ENCODE measurements at places on chromosomes 2 and 18. TPM values are rescaled to one million over a fixed set of nuclear protein-coding genes. Genes with fewer than 3 reads are reported as not detected.

Gene GALNT3
- 14.9 TPM for polyA plus RNA-seq

Gene ARHGEF33
- polyA plus RNA-seq = 2.4 TPM

Gene STPG4
- not detected for polyA plus RNA-seq

Gene WDR35
- 4.5 TPM for polyA plus RNA-seq

Gene HTRA2
- 21.0 TPM for polyA plus RNA-seq

Gene MPPE1
- polyA plus RNA-seq = 26.0 TPM
